ENCODE measurements at places on chromosomes 11 and 22.

DNA sequence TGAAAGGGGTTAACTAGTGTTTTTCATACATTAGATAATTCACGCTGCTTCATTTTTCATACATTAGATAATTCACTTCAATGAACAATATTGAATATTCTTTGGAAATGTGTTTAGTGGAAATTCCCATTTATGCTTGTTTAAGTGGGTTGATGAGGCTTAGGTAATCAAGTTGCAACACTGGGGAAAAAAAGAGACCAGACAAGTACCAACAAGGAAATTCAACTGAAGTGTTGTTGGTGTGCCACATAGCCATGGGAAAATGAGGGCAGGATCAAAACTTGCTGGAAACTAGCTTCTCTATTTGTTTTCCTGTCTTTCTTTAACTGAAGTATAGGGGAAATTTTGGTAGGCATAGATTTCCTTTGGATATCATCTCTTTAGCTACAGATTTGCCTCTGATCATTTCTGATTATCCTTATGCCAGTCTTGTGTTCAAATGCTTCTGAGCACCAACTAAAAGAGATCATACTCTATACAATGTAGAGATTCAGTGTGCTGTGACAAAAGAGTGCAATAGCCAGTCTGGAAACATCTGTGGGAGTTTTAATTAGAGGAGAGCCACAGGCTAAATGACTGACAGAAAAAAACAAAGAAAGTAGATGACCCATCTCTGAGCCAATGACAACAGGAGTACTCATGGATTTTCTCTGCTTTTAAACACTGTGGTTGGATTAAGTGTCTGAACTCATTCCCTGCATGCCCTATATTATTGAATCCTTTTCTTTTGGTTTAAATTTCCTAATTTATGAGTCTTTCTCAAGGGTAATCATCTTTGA, 67.6 kb upstream of the CTSC start:
- no peak for DNase-seq

DNA sequence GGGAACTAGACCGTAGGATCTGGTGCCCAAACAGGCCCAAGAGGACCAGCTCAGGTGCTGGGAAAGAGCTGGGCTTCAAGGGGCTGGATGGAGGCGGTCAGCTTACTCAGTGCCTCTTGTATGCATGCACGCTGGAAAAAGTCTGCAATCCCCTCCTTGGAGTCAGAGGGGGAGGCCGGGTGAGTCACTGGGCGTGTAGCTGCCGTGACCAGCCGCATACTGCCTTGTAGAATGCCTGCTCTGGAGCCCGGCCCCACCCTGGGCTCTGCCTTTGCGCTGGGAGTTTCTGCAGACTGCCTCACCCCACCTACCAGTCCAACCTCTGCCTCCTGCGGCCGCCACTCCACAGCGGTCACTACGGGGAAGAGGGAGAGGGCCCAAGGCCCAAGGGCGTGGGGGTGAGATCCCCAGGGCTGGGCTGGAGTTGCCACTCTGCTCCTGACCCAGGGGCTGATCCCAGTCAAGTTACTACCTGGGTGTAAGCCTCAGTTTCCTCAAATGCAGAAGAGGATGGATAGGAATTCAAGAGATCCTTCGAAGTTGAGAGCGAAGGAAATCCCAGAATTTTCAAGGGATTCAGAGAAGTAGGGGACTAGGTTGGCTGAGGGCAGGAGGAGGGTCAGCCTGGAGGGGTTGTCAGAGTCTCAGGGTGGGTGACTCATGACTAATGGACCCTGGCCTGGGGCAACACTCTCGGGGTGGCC, 4.2 kb downstream of the MRGPRF start:
- no peak for DNase-seq

DNA sequence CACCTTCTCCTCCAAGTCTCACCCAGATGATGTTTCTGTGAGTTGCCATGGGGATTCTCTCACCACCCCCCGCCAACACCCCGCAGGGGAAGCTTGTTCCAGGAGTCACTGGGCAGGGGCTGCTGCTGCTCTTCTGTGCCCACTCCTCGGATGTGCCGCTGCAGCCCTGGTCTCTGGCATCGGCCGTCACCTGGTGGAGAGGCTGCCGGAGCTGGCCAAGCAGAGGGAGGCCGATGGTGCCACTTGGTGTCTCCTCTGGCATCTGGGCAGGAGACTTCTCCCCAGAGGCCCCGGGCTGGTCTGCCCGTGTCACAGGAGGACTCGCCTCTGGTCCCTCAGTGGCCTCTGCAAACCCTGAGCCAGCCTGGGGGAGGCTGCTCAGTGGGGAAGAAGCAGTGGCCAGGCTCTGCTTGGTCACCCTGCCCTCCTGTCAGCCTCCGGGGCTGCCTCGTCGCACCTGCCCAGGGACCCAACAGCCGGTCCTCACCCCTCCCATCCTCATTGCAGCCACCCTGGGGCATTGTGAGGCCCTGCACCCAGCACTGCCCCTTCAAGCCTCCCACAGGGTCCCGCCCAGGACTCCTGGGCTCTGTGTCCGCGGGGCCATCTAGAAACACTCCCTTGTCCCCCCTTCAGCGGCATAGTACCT, 424 bp upstream of the ADORA2A start:
- no peak for DNase-seq

GRCh38 chr11:21625982-21626381, 566.9 kb upstream of the ANO5 start:
- no peak for DNase-seq

- DNase-seq = no peak
These were observed 86.2 kb upstream of the OPCML start for GRCh38 chr11:133618544-133618943.

GRCh38 chr22:31363885-31364465, 17.8 kb upstream of the PATZ1 start:
- no peak for DNase-seq

- DNase-seq = peak; percentile 54
These were observed 12.3 kb downstream of the SMPD1 start for GRCh38 chr11:6402561-6402981.

GRCh38 chr11:10409207-10409661, 45.8 kb upstream of the AMPD3 start:
- DNase-seq = no peak

GRCh38 chr22:46774253-46774979, 12.0 kb downstream of the TBC1D22A start:
- no peak for DNase-seq

GRCh38 chr22:36470162-36470993, 11.1 kb downstream of the TXN2 start:
- DNase-seq = peak; percentile 70

DNA sequence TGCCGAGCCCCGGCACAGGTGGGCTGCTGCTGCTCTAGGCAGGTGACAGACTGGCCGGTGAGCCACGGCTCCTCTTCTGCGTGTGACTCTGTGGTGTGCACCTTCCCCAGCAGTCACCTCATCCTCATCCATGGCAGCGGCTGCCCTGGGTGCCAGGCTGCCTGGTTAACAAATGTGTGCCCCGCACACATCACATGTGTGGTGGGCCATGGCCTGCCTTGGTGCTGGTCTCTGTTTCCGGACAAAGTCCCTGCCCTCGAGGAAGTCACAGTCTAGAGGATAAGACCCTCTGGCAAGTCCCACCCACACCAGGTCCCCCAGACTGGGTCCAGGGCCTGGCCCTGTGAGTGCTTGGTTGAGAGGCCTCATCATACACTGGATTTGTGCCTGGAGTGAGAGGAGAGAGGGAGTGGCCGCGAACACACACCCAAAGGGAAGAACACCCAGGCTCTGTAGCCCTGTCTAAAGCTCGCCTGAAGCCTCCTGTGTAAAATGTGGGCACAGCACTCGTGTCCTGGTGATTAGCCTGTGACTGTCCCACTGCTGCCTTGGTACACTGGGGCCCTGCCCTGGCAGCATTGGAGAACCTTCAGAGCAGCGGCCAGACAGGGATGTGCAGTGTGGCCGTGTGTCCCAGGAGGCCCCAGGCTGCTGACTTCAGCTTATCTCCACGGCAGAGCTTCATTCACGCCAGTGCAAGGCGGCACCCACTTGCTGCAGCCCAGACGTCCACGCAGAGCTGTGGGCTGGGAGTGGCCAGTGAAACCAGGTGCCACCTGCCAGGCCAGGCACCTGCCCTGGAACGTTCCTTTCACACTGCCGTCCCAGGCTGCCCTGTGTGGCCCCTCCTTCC, 269.9 kb downstream of the TBC1D22A start:
- DNase-seq = no peak

DNA sequence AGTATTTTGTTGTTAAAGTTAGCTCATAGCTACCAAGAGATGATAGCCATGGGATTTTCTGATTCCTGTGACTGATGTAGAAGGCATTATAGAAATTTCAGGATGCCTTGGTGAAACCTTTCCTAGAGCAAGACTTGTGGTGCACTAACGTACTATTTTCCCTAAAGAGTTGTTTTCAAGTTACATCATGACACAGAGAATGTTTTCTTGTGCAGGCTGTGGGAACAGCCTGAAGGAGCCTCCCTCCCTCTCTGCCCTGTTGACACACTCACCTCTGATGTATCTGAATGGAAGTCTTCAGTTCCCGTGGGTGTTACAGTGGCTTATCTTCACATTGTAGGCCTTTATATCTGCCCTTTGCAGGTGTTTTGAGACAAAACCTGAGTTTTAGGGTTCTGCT, 121.6 kb downstream of the LDLRAD3 start:
- no peak for DNase-seq

GRCh38 chr22:50674130-50674500, 1.5 kb downstream of the SHANK3 start:
- DNase-seq = no peak

All from stimulated activated CD4-positive, alpha-beta T cell treated with anti-CD3 and anti-CD28 coated beads, Interleukin-1b, Interleukin-23, amount 100 ng/mL, for 1 hour (primary cell).